M059J (cell line): ENCODE measurements at places on chromosomes 5 and 9. TPM values are rescaled to one million over a fixed set of nuclear protein-coding genes. Genes with fewer than 3 reads are reported as not detected.

ADCY2 gene
- total RNA-seq: not detected in 2 replicates

LECT2 gene
- not detected in 2 replicates for total RNA-seq

UNC13B gene
- total RNA-seq: 16.1 and 18.5 TPM in 2 replicates

VCAN gene
- 42.5 and 84.4 TPM in 2 replicates for total RNA-seq

PCDHA1 gene
- total RNA-seq: 0.05 TPM in 1 of 2 replicates, not detected in the other

CAVIN4 gene
- 0.37 and 0.59 TPM in 2 replicates for total RNA-seq

LEAP2 gene
- 0.25 TPM in 1 of 2 replicates, not detected in the other for total RNA-seq

CNTFR gene
- total RNA-seq: 0.05 and 0.07 TPM in 2 replicates

NR2F1 gene
- 36.3 and 67.9 TPM in 2 replicates for total RNA-seq

FOXD4L4 gene
- total RNA-seq: 0.07 TPM in 1 of 2 replicates, not detected in the other

PCDHGB7 gene
- 7.1 and 7.7 TPM in 2 replicates for total RNA-seq

ARHGEF37 gene
- 0.15 and 0.20 TPM in 2 replicates for total RNA-seq

DNA sequence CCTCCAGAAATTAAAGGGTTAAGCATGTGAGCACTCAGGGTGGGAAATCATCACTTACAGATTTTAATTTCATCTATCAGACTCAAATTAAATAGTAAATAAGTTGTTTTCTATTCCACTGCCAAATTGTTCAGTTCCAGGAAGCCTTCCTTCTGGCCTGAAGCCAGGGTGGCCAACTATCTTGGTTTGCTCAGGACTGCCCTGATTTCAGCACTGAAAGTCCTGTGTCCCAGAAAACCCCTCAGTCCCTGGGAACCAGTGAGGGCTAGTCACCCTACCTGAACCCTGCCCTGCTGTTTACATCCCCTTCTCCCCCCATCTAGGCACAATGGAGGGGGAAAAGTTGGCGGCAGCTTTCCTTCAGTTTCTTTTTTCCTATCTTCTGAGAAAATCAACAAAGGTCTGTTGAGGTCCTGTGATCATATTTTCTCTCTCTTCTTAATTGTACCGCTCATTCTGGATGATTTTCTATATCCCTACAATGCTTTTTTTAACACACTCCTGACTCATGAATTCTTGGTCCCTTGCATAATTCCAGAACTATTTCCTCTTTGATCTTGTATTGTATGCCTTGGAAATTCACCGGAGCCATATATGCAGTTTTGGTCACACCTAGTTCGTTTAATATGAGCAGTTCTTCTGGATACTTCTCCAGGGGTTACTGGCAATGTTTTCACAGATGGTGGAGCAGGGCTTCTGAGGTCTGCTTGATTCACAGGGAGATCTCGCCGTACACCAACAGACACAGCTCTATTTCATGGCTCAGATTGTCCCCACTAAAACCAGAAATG lies 103.8 kb downstream of the MAP1B start:
- DNase-seq: peak; percentile 86

DNA sequence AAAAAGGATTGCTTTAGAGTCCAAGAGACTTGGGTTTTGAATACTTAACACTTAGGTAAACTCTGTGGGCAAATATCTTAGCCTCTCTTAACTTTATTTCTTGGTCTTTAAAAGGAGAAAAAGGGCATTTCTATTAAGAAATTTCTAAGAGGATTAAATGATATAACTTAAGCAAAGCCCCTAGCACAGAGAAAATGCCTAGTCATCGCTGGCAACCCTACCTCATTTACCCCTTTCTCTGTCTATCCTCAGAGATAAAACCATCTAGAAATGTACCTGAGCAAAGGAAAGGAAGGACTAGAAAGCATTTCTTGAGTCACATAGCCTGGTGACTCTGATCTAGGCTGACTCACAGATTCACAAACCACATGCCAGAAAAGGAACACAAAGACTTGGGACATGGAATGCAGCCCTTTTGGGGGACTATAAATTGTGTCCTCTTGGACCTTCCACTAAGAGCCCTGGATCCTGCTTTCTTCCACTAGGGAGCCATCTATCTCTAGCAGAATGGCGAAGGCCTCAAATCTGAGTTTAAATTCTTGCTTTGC lies 120.6 kb downstream of the FOXD1 start:
- DNase-seq: peak; percentile 92

DNA sequence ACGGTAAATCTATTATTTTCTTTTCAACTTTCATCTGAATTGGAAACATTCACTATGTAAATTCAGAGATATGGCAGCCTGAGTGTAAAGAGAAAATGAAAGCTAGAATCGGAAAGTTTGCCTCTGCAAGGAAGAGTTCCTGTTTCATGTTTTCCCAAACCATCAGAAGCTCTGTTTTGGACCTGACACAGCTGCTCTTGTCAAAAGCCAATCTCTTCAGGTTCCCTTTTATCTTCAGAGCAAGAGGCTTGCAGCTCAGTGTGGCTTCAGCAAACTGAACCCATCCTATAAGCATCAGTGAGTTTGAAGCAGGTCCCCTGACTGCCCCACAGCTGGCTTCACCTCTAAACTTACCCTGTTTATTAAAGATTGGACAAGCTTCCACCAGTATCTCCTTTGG lies 1099.7 kb downstream of the DTWD2 start:
- DNase-seq: no peak

- DNase-seq: peak; percentile 53
Measured at GRCh38 chr5:59833448-59833847, 60.1 kb downstream of the PDE4D start.

GRCh38 chr5:58018016-58018415 lies 441.9 kb downstream of the PLK2 start:
- no peak for DNase-seq

DNA sequence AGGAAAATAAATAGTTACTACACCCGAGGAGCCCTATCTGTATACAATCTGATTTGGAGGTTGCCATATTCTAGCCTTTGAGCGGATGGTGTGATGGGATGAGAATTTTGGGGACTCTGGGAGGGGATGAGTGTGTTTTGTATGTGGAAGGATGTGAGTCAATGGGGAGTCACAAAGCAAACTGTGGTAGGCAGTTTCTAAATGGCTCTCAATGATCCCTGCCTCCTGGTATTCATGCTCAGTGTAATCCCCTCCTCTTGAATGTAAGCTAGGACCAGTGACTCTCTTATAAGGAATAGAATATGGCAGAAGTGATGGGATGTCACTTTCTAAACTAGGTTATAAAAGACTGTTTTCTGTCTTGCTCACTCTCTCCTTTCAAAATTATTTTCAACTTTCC lies 205.7 kb upstream of the RIOK2 start:
- DNase-seq: peak; percentile 36

GRCh38 chr9:116656977-116657376 lies 30.1 kb upstream of the TRIM32 start:
- DNase-seq: no peak

DNA sequence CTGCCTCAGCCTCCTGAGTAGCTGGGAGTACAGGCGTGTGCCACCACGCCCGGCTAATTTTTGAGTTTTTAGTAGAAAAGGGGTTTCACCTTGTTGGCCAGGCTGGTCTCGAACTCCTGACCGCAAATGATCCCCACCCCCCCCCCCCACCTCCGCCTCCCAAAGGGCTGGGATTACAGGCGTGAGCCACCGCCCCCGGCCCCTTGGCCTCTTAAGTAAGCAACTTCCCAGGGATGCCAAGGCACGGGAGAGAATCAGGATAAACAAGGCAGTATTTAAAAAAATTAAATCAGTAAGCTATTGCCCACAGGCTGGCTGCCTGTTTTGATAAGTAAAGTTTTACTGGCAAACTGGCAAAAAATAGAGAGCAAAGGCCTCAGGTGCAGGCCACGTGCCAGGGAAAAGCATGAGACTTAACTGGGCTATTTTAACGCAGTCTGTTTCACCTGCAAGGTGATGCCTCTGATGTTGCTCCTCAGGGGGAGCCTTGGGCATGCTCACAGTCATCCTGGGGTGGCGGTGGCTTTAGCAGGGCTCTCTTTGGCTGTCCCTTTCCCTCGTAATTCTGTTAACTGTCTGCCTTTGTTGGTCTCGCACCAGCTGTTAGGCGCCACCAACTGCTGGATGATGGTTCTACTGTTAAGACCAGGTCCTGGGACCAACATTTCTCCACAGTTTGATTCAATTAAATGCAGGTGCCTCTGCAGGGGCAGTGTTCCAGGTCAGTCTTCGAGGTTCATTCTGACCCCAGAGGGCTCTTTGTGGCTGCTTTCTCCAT lies 19.4 kb upstream of the RNF130 start:
- peak; percentile 59 for DNase-seq

- no peak for DNase-seq
Measured at GRCh38 chr5:77719666-77720363, 56.3 kb downstream of the TBCA start.

GRCh38 chr5:142982821-142983200 lies 212.6 kb downstream of the ARHGAP26 start:
- no peak for DNase-seq

GRCh38 chr9:82128011-82128696 lies 139.6 kb downstream of the SPATA31D1 start:
- no peak for DNase-seq

GRCh38 chr5:61019642-61020041 lies 74.6 kb downstream of the NDUFAF2 start:
- DNase-seq: no peak
